KBM-7 (cell line): ENCODE measurements at places on chromosomes 13 and 19.

GRCh38 chr13:40981361-40981760 lies 37.8 kb downstream of the ELF1 start:
- peak; percentile 70 for DNase-seq

GRCh38 chr19:2016041-2016807 lies 710 bp upstream of the BTBD2 start:
- no peak for DNase-seq

DNA sequence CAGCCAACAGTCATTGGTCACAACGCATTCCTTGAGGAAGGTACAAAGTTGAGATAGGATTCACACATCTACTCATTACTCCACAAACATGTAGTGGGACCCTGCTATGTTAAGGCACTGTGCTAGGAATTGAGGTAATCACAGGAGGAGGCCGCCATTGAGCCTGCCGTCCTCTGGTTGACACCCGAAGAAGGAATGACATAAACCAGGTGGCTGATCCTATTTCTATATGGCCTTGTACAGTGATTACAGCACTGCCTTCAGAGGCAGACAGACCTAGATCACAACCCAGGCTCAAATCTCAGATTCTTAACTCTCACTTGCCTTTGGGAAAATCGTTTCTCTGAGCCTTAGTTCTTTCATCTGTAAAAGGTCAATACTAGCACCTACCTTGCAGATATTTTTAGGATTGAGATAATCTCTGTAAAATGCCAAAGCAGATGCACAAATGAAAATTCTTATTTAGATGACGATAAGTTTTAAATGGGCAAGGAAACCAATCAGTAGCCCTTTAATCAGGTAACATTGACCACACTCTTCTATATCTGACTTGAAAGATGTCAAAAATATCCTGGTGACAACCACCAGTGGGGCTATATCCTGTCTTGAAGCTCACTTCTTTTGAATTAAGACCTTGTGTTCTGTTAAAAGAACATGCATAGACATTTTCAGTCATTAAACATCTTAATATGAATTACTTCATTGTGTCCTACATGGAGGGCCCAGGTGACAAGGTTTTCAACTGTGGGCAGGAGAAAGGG lies 251.6 kb downstream of the KCTD12 start:
- DNase-seq = no peak

DNA sequence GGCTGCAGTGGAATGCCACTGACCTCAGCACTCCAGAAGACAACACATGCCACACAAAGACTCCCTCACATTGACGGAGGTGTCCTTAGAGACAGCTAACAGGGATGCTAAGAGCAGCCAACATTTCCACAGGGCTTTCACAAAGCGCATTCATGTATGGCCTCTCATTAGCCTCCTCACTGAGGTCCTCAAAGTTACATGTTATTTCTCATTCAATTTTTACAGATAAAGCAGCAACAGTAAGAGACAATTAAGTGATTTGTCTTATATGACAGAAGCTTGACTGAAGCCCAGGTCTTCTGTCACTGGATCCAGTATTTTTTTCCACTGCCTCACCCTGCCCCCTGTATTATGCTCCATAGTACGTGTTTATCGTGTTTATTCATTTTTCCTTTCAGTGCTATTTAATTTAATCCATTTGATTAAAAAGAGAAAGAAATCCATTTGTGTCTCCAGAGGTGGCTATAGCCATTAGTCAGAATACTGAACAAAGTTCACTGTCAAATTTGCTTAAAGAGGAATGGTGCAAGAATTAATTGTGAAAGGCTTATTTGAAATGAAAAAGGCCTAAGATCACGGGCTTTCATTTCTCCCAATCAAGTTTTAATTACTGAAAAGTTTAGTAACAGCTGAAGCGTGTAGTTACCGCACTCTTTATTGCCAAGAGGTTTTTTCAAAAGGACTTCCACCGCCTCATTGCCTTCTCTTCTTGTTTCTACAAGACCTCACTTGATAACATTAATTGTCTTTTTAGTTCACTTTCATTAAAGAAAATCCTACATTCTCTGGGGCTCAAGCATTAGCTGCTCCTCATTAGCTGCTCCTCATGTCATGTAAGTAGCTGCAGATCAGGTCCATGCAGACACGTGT lies 115.0 kb downstream of the COG6 start:
- no peak for DNase-seq
